ENCODE measurements at places on chromosomes 12 and 14.

- DNase-seq: no peak
Measured at GRCh38 chr12:7145671-7146070, 15.5 kb downstream of the CLSTN3 start.

GRCh38 chr14:34462132-34462893, at the start of gene SPTSSA:
TSS of gene SPTSSA (minus strand) at chr14:34462240. CDS start at chr14:34462207, 33 bp downstream.
- peak; percentile 93 for DNase-seq

DNA sequence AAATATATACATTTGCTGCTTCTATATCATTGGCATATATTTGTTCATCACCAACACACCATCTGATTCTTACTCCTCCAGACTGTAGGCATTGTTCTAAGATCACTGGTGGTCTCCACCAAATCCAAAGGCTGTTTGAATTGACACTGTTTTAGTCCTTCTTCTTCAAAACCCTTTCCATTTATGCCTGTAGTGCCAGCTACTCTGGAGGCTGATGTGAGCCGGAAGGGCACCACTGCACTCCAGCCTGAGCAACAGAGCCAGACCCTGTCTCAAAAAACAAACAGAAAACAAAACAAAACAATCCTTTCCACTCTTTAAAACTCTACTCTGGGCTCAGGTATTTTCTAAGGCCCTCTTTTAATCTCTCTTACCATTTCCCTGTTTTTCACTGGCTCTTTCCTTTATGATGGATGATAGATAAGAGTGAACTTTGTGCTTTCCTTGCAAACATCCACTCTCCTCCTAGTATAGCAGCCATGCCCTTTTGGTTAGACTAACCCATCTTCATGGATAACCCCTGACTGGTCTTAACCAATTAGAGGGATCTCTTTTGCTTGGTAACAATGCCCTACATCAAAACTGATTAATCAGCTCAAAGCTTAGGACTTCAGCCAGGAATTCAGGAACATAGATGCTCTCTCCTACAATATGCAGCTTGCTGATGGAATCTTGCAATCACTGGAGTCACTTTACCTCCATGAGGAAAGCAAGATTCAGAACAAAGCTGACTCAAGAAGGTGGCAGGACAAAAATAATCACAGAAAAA, 24.9 kb downstream of the SPTSSA start:
- DNase-seq: no peak

DNA sequence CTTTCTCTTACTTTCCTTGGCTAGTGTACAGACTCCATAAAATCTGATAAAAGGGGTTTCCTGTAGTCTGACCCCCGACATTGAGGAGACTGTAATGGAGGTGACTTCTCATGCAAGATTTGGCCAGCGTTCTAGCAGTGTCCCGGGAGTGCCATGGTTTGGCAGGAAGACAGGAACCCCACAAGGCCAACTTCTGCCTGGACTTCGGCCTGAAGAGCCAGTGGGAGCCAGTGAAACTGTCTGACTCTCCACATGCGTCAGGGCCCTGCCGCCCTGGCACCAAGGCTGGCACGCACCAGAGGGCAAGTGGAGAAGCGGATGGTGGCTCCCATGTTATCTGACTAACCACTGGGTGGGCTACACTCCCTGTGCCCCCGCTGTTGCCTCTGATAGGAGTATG, 70.5 kb downstream of the TMEM260 start:
- DNase-seq: no peak

GRCh38 chr14:69756298-69756697, 10.6 kb upstream of the SRSF5 start:
- DNase-seq: no peak

GRCh38 chr14:100988956-100989355, 85.4 kb upstream of the RTL1 start:
- no peak for DNase-seq
